CD4-positive, CD25-positive, alpha-beta regulatory T cell (primary cell): ENCODE measurements at places on chromosomes 13 and 19. TPM values are rescaled to one million over a fixed set of nuclear protein-coding genes. Genes with fewer than 3 reads are reported as not detected.

DNA sequence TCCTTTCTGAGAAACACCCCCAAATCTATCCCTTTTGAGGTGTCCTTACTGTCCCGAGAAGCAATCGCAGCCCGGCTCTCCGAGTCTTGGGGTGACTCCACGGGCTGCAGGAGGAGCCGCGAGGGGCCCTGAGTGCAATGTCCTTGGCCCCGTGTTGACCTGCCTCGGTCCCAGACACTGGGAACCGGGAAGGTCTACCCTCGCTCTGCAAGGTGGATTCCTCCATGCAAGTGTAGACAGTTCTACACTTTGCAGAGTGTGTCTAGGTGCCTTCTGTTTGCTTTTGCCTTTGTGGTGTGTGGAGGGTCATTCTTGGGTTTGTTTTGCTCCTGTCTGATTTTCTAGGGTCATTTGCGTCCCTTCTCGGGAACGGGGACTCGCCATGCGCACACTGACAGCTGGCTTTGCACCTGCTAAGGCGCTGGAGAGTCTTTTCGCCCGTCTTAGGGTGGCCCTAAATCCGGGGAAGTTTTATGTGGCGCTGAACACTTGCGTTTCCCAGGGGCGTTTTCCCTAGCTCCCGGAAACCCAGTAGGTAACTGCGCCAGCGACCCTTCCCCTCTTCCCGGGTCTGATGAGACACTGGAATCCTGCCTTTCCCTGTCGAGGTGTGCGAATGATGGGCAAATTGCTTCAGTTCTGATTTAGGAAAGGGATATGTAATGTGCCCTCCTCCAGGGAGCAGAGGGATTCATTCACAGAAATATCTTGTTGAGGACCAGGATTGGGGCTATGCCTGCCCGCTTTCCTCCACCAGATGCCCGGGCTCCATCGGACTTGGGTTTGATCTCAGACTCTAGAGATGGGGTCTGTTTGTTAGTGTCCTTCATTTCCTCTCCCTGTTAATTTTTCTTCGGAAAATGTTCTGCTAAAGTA, 755 bp downstream of the SERTM1 start:
- DNase-seq = no peak

- DNase-seq = peak; percentile 14
These were observed 1.0 kb downstream of the KDM4B start for GRCh38 chr19:4969772-4970531.

GRCh38 chr19:10694706-10695307, 6.4 kb upstream of the QTRT1 start:
- no peak for DNase-seq

DNA sequence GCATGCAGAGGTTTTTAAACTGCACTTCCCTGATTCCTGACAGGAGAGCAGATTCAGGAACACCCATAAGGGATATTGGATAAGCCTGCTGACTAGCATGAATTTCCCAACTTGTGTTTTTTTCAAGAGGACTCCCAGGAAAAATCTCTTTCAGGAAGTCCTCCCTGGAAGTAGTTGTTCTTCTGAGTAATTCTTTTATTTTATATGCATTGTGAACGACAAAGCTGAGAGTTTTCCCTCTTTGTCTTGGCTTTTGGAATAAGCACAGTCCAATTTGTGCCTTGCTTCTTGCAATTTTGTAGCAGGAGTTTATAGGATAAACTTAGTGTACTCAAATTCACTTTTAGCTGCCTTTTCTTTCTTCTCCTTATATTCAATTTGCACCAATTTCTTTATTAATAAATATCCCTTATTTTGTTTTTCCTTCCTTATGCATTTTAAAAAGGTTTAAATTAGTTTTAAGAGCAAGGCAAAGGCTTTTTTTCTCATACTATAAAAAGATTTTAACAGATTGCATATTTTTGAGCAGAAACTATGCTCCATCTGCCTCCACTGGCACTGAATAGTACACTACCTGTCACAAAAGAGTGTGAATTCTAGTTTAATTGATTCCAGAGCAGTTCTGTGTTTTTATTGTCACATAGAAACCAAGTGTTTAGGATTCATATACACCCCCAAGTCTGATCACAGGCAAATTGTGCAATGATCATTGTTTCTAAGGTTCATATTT, 543.3 kb upstream of the SPRY2 start:
- DNase-seq = no peak

DNA sequence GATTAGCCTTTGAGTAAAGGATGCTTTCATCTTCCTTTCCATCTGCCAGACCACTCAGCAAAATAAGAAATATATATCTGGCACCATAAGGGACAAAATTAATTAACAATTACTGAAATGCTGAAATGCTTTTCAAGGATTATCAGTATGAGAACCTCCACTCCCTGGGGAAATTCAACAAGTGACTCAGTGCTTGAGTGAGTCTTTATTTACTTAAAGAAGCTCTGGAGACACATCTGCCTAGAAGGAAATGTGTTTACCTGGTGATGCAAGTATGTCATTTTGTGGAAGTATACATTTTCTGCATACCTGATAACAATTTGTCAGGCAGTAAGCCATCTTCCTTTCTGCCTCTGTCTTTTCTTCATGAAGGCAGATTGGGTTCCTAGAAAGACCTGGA, 23.4 kb downstream of the ZNF560 start:
- DNase-seq = no peak

- no peak for DNase-seq
These were observed 143.9 kb upstream of the TSC22D1 start for GRCh38 chr13:44719857-44720671.

- DNase-seq = no peak
These were observed 61.9 kb downstream of the KDM4B start for GRCh38 chr19:5030822-5031221.

- peak; percentile 58 for DNase-seq
These were observed 19.6 kb downstream of the TMEM150B start for GRCh38 chr19:55305491-55305890.

GRCh38 chr19:18425515-18426415, 6.6 kb downstream of the SSBP4 start:
- no peak for DNase-seq

GRCh38 chr13:99056381-99057014, 78.6 kb upstream of the DOCK9 start:
- no peak for DNase-seq

DNA sequence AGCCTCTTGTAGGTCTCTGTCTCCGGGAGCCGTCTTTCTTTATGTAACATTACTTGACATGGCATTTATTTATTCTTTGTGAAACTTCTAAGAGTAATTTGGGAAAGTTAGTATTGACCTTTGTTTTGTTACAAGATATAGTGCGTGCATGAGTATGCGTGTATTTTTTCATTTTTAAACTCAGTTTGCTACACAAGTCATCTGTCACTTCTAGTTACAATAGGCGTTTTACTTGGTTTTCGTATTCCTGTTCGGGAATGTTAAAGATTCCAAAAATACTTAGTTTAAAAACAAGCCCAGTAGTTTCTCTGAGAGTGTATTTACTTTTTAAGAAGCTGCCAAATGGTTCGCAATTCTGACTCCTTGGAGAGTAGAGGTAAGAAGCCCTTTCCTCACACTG, 3.2 kb downstream of the PDS5B start:
- DNase-seq = no peak

- no peak for DNase-seq
These were observed 600 bp upstream of the HMGB1 start for GRCh38 chr13:30466358-30466714.

SULT2B1 gene
- total RNA-seq = not detected

NOVA2 gene
- not detected for total RNA-seq
